Motor neuron (in vitro differentiated cells): ENCODE measurements at places on chromosomes 6 and 20. TPM values are rescaled to one million over a fixed set of nuclear protein-coding genes. Genes with fewer than 3 reads are reported as not detected.

RBPJL gene
- 0.09 TPM in 1 of 2 replicates, not detected in the other for total RNA-seq

SLC29A1 gene
- 17.3 and 18.6 TPM in 2 replicates for total RNA-seq

GRCh38 chr6:37946057-37946456 is 126.5 kb downstream of the ZFAND3 start:
- ATAC-seq = peak; percentile 52

TRIM31 gene
- total RNA-seq = not detected in 2 replicates

GRCh38 chr6:169425628-169426370 is 172.2 kb upstream of the THBS2 start:
- no peak for ATAC-seq

DNA sequence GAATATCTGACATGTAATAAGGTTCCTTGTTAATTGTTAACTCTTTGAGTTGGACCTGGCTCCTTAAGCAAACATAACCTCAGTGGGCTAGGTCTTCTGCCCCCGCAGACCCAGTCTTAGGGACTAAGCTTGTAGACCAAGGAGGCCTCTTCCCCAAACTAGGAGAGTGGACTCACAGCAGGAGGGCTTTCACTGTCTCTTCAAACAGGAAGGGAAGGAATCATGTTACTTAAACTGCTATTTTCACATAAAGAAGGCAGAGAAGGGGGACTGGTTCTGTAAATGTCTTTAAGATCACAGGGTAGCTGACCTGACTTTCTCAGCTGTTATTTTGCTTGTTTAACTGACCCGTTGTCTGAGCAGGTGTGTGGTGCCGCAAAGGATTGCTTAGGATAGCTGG is 34.9 kb upstream of the PRDM1 start:
- ATAC-seq = no peak

- ATAC-seq = no peak
Measured at GRCh38 chr6:70764706-70765105, 97.0 kb downstream of the SMAP1 start.

TFAP2D gene
- total RNA-seq = 1.0 TPM in 1 of 2 replicates, not detected in the other

C20orf204 gene
- total RNA-seq = 2.3 and 2.5 TPM in 2 replicates

- ATAC-seq = peak; percentile 57
Measured at GRCh38 chr6:80454197-80454596, 347.7 kb downstream of the BCKDHB start.

LY86 gene
- total RNA-seq = not detected in 2 replicates
